ENCODE measurements at places on chromosomes 2 and 18. TPM values are rescaled to one million over a fixed set of nuclear protein-coding genes. Genes with fewer than 3 reads are reported as not detected.

C1D gene
- total RNA-seq = 16.2 TPM

SH3RF3 gene
- 0.43 TPM for total RNA-seq

DAW1 gene
- not detected for total RNA-seq

OR6B2 gene
- not detected for total RNA-seq

SPATA3 gene
- not detected for total RNA-seq

LCT gene
- total RNA-seq = not detected

AQP4 gene
- total RNA-seq = not detected

CDH20 gene
- not detected for total RNA-seq

MREG gene
- total RNA-seq = 10.6 TPM

VAMP8 gene
- 123 TPM for total RNA-seq

SF3B1 gene
- total RNA-seq = 339 TPM
